ENCODE measurements at places on chromosomes 6 and 20.

- DNase-seq: no peak
These were observed 152.4 kb upstream of the COL21A1 start for GRCh38 chr6:56399672-56400263.

GRCh38 chr20:23156170-23156841 lies 70.2 kb upstream of the CD93 start:
- no peak for DNase-seq

GRCh38 chr20:56691325-56691998 lies 62.4 kb downstream of the TFAP2C start:
- DNase-seq: no peak

GRCh38 chr6:164990901-164991300 lies 318.5 kb downstream of the C6orf118 start:
- no peak for DNase-seq

DNA sequence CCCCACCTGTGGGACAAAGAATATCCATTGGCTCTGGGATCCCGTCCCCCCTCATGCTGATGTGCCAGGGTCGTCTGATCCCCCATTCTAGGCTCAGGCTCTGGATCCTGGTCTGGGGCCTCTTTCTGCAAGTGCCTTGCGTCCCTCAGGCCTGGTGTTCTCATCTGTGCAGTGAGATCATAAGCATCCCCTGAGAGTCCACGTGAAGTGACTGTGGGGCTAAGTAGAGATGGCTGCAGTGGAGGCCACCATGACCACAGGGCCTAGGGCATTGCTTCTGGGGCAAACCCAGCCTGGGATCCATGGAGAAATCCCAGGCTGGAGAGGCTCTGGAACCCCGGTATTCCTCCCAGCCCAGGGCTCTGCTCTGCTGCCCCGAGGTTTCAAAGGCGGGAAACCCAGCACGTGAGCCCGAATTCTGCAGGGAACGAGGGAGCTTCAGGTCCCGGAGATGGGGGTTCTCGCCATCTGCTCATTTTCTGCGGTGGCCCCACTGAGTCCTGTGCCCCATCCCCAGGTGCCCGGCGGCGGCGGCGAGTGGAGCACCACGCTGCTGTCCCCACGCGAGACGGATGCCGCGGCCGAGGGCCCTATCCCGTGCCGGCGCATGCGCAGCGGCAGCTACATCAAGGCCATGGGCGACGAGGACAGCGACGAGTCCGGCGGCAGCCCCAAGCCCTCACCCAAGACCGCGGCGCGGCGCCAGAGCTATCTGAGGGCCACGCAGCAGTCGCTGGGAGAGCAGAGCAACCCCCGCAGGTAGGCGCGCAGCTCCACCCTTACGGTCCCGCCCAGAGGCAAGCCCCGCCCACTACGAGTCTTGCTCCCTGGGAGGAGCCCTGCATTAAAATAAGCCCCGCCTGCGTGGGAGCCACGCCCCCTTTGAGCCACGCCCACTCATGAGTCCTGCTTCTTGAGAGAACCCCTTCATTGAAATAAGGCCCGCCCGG lies 105.5 kb upstream of the MYL9 start:
- DNase-seq: peak; percentile 34

- DNase-seq: no peak
These were observed 464.5 kb upstream of the MARCKS start for GRCh38 chr6:113392551-113393055.

All from cerebellar cortex (tissue), 1 donor.